ENCODE measurements at places on chromosomes 1 and 21.

DNA sequence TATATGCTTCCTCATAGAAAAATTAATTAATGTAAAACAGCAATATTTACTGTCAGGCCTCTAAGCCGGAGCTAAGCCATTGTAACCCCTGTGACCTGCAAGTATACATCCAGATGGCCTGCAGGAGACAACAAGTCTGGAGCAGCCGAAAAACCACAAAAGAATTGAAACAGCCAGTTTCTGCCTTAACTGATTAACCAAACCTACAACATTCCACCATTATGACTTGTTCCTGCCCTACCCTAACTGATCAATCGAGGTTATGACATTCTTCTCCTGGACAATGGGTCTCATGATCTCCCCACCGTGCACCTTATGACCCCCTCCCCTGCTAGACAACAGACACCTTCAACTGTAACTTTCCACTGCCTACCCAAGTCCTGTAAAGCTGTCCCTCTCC lies 205.8 kb upstream of the DUSP10 start:
- DNase-seq, result no peak

- DNase-seq, result no peak
These were observed 4.7 kb downstream of the CELSR2 start for GRCh38 chr1:109253803-109254620.

DNA sequence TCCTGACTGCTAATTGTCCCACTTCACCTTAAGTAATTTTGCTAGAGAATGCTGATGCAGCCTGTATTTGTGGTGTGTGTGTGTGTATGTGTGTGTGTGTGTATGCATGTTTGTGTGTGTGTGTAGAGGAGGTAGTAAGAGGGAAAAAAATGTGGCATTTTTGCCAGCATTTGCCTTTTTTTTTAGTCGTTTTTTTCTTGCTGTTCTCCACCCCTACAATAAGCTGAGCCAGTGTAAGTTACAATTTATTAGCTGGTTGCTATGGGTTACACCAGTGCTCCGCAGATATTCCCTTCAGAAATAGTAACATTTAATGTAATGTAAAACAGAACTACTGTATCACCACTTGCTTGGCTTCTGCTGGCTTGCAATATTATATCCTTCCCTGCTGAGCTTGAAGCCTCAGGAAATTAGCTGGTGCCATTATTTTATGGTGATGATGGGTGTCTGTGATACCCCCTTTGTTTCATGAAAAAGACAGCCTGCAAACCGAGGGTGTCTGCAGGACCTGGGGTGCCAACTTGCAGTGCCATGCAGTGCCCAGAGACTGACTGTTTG lies 23.4 kb upstream of the IGSF3 start:
- no peak for DNase-seq

DNA sequence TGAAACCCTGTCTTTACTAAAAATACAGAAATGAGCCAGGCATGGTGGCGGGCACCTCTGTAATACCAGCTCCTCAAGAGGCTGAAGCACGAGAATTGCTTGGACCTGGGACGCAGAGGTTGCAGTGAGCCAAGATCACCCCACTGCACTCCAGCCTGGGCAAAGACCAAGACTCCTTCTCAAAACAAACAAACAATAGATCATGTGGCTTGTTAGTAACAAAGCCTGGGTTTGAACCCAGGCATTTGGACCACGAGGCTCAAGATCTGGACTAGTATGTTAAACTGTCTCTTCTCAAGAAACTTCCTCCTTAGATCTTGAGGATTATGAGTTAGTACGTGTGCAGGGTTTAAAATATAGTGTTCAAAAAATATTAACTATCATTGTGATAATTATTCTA lies 1.6 kb downstream of the INPP5B start:
- DNase-seq, result no peak

DNA sequence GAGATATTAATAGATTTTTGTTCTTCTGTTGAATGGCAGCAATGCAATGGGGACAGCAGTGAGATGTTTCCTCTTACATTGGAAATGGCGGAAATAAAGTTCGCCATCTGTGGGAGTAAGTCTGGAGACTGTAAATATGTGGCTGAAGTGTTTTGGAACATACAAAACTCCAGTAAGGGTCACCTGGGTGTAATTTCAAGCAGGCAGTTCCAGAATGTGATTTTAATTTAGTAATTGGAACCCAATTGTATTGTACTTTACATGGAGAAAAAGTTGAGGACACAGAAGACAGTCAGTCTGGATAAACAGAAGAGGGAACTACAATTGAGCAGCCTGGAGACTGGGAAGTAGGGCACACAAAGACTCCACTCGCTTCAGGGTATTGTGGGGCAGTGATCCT lies 108.6 kb downstream of the NTMT2 start:
- DNase-seq, result no peak

GRCh38 chr1:211335522-211336157 lies 9.0 kb downstream of the TRAF5 start:
- DNase-seq, result no peak

DNA sequence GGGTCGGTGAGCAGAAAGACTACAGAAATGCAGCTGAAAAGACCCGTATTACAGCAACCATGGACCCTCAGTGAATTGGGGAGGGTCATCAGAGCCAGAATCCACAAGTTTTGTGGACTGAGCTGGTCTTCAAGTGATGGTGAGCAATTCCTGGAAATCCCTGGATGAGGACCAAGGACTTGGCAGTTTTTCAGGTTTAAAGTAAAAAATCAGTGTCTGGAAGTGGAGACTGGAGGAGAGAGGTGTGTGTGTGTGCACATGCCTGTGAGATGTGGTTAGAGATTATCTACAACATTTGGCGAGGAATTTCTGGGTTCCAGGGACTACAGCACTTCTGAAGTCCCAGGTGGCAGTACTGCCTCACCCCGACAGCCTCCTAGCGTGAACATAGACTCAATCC lies 56.4 kb downstream of the KIRREL1 start:
- no peak for DNase-seq

- DNase-seq, result no peak
These were observed 26.2 kb upstream of the ZC3H12A start for GRCh38 chr1:37448185-37448584.

DNA sequence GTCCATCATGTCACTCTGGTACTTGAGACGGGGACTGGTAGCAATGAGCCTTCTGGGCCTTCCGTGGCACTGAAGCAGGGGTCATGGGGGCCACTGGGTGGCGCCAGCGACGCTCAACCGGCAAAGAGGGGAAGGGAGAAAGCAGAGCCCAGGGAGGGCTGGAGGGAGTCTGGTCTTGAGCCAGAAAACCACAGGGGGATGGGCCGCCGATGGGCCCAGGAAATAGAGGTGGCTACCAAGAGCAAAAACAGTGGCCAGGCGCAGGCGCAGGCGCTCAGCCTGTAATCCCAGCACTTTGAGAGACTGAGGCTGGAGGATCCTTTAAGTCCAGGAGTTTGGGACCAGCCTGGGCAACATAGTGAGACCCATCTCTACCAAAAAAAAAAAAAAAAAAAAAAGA lies 21.8 kb downstream of the EXOC8 start:
- peak; percentile 41 for DNase-seq

DNA sequence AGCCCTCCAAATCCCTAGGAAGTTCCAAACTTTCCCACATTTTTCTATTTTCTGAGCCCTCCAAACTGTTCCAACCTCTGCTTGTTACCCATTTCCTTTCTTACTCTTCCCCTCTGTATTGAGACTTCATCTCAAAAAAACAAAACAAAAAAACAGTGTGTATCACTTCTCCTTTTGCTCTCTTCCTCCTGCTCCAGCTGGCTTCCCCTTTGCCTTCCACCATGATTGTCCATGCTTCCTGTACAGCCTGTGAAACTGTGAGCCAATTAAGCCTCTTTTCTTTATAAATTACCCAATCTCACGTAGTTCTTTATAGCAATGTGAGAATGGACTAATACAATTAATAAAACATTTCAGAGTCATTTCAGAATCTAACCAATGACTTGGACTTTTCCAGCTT lies 69.6 kb upstream of the KRTAP19-8 start:
- no peak for DNase-seq
